ENCODE measurements at places on chromosomes 3 and 15.
A peak's percentile ranks its signal among the peaks of the same experiment; 100 is the strongest.

- DNase-seq: peak; percentile 5
These were observed 150.9 kb upstream of the MCTP2 start for GRCh38 chr15:94080416-94080815.

DNA sequence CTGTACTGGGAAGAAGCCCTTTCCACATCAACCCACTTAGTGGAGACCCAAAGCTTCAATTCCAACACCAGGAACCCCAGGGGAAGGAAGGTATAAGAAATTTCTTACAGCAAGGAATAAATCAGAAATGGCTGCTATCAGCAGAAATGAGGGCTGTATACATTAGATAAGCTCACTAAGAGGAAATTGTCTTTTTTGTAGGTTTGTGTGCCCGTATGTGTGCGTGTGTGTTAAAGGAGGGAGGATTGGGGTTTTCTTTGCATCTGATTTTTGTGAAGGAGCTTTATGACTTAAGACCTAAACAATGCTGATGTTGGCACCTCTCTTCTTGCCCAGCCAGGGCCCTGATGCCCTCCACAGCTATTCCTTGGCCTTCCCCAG is 18.6 kb downstream of the ARRDC4 start:
- no peak for DNase-seq

- DNase-seq: no peak
These were observed 7.1 kb downstream of the THRB start for GRCh38 chr3:24487325-24488262.

DNA sequence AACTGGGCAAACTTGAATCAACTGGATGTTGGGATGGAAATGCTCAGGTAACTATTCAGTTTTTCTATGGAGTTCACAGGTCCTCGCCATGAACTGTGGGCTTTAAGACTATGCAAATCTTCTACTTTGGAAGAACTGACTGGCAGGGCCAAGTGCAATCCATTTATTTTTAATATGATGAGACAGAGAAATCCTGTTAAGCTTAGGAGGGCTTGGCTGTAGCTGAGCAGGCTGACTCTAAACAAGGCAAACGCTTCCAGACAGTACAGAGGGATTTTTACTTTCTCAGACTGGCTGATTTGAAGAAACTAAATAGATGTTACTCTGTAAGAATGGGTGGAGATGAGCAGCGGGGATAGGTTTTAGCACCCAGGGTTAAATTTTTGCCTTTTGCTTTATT is 194.2 kb upstream of the ICE2 start:
- DNase-seq: no peak

DNA sequence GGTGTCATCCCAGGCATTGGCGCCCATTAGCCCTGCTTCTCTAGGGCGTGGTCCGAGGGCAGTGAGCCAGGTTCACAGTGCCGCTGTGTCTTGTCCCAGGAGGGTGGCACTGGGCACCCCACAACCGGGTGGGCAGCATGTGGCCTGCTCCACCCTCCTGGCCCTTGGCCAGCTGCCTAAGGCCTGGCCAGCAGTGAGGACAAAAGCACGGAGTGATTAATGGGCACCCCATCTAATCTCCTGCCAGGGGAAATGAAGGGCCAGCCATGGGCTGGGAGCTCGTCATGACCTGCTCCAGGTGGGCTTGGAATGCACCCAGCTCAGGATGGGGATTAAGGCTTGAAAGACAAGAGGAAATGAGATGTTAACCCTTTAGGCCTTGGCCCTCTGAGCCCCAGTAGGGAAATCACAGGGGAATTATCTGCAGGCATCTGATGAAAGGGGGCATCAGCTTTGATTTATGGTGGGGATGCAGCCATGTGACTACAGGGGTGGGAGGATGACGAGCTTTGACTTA is 5.2 kb downstream of the THSD4 start:
- no peak for DNase-seq

DNA sequence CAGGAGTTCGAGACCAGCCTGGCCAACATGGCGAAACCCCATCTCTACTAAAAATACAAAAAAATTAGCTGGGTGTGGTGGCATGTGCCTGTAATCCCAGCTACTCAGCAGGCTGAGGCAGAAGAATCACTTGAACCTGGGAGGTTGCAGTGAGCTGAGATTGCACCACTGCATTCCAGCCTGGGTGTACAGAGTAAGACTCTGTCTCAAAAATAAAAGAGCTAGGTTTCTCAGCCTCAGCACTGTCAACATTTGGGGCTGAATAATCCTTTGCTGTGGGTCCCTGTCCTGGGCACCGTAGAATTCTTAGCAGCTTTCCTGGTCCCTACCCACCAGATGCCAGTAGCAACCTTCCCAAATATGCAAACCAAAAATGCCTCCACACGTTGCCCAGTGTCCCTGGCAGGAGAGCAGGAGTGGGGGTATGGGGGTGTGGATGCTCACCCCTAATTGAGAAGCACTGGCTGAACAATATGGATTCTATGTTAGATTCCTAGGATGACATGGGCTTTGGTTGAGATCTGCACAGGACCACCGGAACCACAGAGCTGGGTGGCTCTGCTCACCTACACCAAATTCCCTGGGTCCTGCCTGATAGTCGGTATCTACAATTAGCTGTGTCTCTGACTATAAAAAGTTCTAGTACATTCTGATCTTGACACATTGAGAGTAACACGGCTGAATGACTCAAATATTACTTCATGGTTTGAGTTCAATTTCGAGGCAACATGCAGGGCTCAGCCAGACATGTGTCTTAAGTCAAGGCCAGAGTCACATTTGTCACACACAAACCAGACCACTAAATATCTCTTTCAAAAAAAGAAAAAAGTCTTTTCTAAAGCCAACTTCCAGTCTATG is 577.0 kb upstream of the MDFIC2 start:
- DNase-seq: no peak

- DNase-seq: no peak
These were observed 4.8 kb upstream of the PRSS50 start for GRCh38 chr3:46722443-46722842.

- DNase-seq: no peak
These were observed 12.1 kb upstream of the PEX5L start for GRCh38 chr3:180048840-180049239.

- no peak for DNase-seq
These were observed 39.2 kb downstream of the ATP2B2 start for GRCh38 chr3:10466186-10466585.

DNA sequence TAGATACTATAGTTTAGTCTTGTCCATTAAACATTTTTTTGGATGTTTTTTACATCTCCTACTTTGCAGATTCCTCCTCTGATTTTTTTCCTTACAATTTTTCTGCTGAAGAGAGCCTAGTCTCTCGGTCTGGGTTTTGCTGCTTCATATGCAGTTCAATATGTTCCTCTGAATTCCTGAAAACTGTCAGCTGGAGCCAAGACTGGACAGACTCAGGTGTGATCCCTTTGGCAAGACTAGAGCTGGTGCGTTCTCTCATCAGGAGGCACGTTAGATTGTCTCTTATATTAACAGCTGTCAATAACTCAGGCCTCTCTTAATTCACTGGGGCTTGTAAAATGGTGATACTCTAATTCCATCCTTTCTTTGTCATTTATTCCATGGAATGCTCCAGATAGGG is 13.4 kb upstream of the GHRL start:
- no peak for DNase-seq

DNA sequence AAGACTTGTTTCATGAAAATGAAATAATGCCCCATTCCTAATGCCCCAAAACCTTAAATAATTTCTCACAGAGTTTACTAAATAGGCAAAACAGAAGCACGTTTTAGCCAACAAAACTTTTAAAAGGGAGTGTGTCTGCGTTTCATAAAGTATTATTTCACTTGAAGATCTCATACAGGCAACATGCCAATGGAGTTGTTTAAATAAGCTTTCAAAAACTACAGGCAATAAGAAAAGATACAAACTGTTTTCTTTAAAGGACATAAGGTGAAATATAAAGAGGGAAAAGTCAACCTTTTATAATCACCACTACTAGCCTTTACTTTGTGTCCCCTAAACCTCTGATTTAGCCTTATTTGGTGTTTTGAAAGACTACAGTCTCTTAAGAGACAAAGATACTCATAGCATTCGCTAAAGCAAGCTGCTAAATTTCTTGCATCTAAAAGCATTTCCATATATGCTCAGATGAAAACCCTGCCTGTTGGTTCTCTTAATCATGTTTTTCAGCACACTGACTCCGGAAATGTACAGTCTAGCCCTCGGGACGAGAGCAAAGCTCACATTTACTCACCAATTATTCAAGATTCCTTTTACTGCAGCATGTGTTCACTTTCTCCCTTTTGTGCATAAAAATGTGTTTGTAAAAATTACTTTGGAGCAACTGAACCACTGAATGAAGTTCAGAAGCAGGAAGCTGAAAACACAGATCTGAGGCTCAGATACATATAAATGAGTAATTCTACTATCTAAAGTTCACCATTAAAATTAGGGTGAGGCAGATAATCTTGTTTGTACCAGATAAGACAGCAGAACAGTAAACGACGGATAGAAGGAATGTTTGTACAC is 119.0 kb downstream of the GOLIM4 start:
- no peak for DNase-seq

- no peak for DNase-seq
These were observed 414.2 kb downstream of the GABRB3 start for GRCh38 chr15:26358708-26359107.

- no peak for DNase-seq
These were observed 235.5 kb upstream of the THRB start for GRCh38 chr3:24730173-24730572.

Data from CD4-positive, alpha-beta T cell treated with Interleukin-10 for 1 hour (primary cell).